ENCODE measurements at places on chromosomes 7 and 10.

GRCh38 chr7:98998821-98999725 lies 120.7 kb downstream of the TRRAP start:
- DNase-seq, result no peak

DNA sequence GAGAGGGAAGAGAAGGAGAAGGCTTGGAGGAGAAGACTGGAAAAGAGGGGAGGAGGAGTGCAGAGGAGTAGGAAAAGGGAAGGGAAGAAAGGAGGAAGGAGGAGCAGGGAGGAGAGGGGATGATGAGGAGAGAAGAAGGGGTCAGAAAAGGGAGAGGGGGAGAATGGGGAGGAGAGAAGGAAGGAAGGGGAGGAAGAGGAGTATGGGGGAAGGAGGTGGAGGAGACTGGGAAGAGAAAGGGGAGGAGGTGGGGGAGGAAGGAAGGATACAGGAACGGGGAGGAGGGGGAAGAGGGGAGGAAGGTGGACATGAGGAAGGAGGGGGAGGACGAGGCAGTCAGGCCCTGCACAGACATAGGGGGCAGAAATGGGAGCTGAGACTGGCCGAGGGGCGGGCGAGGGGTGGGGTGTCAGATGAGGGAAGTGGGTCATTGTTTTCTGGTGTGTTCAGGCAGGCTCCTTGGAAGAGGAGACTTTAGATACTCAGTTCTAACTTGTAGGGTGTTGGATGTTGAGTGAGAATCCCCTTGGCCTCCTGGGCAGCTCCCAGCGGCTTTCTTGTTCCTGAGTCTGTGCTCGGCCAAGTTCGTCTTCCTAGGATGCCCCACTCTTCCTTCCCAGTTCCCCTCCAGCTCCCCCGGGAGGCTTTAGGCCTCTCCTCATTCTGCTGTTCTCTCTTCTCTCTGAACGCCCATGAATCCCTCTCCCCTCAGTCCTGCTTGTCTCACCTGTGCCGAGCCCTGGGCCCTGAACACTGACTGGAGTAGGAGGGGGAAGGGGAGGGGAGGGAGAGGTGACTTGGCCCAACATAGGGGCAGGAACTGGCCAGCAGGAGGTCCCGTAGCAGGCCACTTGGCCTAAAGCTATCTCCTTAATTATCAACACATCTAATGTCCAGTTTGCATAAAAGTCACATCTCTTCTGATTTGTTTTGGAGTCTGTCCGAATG lies 12.8 kb upstream of the CRHR2 start:
- no peak for DNase-seq

GRCh38 chr10:8534096-8534495 lies 479.6 kb downstream of the GATA3 start:
- peak; percentile 20 for DNase-seq

DNA sequence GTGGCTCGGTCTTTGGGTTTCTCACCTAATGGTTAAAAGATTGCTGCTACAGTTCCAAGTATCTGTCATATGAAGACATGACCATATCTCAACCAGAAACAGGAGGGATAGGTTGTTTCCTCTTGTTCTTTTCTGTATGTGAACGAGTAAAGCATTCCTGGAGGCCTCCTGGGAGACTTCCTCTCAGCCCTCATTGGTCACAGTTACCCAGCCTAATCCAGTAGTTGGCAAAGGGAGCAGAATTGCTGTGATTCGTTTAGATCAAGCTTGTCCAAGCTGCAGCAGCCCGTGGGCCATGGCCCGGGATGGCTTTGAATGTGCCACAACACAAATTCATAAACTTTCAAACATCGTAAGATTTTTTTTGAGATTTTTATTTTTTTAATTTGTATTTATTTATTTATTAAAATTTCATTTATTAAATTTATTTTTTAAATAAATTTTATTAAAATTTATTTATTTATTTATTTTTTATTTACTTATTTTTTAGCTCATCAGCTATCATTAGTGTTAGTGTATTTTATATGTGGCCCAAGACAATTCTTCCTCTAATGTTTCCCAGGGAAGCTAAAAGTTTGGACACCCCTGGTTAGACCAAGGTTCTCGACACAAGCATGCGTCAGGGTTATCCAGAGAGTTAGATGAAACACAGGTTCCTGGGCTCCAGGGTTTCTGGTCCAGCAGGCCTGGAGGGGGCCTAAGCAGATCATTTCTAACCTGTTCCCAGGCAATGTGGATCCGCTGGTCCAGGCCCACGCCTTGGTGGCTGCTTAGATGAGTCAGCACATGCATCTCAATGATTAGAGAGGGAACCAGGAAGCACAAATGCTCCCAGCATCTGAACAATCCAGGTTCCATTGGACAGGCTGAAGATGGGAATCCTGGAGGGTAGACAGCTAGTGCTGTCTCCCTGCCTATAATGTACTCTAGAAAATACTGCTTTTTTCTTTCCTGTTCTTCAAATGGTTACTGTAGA lies 25.6 kb downstream of the CDC123 start:
- DNase-seq, result no peak

DNA sequence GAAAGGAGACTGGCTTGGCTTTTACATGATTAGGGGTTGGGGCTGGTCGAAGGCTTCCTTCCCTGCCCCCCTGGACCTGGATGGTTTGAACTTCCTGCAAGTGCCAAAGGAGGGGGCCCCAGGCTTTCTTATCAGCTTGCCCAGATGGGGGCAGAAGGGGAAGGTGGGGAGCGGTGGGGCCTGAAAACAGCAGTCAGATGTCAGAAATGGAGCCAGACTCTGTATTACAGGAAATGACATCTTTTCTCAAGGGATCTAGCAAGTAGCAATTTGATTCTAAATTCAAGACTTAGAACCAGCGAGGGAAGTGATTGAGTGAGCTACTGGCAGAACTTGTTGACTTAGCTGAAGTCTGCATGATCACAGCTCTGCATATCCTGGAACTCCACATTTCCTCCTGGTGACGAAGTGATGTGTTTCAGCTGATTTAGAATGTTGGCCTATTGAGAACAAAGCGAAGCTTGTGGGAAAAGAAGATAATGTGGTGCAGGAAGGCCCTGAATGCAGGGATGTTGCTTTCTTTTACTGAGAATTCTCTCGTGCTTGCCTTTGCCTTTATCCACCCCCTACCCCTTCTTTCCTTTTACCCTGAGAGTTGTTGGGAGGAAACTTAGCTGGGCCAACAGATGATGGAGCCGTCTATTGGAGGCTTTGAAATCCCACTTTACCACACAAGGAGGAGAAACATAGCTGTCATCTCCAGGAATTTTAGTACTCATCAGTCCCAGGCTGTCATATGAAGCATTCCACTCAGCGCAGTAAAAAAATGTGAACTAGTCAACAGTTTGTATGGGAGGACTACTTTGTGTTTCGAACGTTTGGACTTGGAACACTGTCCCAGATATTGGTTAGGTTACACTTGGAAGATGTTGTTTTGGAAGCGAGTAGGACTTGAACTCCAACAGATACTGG lies 43.2 kb downstream of the CCNY start:
- no peak for DNase-seq

- DNase-seq, result peak; percentile 31
These were observed 95.4 kb downstream of the FAM53B start for GRCh38 chr10:124648738-124649137.

GRCh38 chr10:49609006-49609282 lies 1.2 kb upstream of the SLC18A3 start:
- DNase-seq, result no peak
